ENCODE measurements at places on chromosomes 3 and 15.
A peak's percentile ranks its signal among the peaks of the same experiment; 100 is the strongest.

DNA sequence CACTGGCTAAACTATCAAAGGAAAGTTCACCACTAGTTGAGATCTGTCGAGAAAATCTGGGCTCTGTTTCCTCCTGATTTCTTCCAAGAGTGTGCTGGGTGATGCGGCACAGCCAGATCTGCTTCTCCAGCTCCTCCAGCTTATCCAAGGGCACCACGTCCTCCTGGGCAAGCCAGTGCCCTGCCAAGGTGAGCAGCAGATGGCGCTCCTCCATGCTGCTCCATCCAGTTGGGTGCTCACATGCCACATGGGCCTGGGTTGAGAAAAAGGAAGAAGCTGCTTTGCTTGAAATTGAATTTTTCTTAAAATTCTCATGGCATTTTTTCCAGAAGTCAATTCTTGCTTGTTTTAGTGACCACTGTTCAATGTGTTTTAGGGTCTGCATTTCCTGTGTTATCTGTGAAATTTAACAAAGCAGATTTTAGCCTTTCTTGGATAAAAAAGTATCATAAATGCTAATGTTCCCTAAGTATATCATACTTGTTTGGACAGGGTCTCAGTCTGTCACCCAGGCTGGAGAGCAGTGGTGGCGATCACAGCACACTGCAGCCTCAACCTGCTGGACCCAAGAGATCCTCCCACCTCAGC lies 47.3 kb downstream of the EIF3J start:
- H3K27me3 ChIP-seq = no peaks in the 10 kb centered on the region
- H3K36me3 ChIP-seq = peaks cover 32% of the 10 kb centered on the region
- H3K4me3 ChIP-seq = no peak overlapping the region
- H3K27ac ChIP-seq = peak overlapping the region; percentile 19

- no peaks in the 10 kb centered on the region for H3K36me3 ChIP-seq
- no peak overlapping the region for H3K27ac ChIP-seq
- no peak overlapping the region for H3K4me3 ChIP-seq
- DNase-seq = no peak
- H3K27me3 ChIP-seq = peaks cover 32% of the 10 kb centered on the region
These were observed 33.6 kb upstream of the ETV5 start for GRCh38 chr3:186142393-186142932.

GRCh38 chr3:128036119-128036518 lies 16.1 kb upstream of the SEC61A1 start:
- no peak overlapping the region for H3K27ac ChIP-seq
- H3K4me3 ChIP-seq = no peak overlapping the region
- H3K4me1 ChIP-seq = no peaks in the 10 kb centered on the region
- peaks cover 26% of the 10 kb centered on the region for H3K27me3 ChIP-seq

DNA sequence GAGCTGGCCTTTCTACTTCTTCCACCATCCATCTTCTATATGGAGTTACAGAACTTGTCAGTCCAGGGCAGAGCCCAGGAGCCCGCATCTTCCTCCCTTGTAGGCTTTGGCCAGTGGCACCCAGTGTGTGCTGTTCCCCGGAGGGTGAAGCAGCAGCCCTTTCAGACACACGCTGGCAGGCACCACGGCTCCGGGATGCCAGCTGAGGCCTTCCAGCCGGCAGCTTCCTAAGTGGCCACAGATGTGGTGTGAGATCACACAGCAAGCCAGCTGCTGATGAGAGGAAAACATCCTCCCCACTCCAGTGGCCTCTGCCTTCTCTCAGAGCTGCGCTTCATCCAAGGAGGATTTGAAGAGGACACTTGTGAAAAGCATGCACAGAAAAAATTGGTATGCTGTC lies 24.1 kb downstream of the CRABP1 start:
- H3K4me3 ChIP-seq = no peak overlapping the region
- no peak for DNase-seq
- H3K36me3 ChIP-seq = no peaks in the 10 kb centered on the region
- peaks cover 5% of the 10 kb centered on the region for H3K27me3 ChIP-seq

GRCh38 chr3:179026636-179027035 lies 45.0 kb downstream of the ZMAT3 start:
- H3K4me1 ChIP-seq = peaks cover 28% of the 10 kb centered on the region
- no peak overlapping the region for H3K27ac ChIP-seq
- no peak overlapping the region for H3K4me3 ChIP-seq
- no peaks in the 10 kb centered on the region for H3K27me3 ChIP-seq
- peaks cover 25% of the 10 kb centered on the region for H3K36me3 ChIP-seq

- H3K27ac ChIP-seq = no peak overlapping the region
- peaks cover 10% of the 10 kb centered on the region for H3K4me1 ChIP-seq
- no peak for DNase-seq
These were observed 12.6 kb downstream of the RAB6B start for GRCh38 chr3:133882986-133883586.

DNA sequence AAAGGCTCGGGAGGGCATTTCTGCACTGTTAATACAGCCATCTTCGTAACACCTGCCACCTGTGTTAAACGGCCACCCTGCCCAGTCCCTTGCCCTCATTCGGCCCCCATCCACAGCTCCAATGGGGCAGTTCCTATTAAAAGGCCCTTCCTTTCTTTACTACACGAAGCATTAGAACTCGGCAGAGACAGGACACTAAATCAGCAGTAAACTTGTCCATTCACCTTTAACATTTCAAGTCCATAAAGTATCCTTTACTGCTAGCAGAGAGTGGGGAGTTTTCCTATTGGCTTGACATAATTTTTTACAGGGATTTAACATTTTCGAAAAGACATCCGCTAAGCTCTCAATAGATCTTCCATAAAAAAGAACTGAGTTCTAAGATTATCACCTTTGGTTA lies 76.3 kb downstream of the LRRN1 start:
- H3K36me3 ChIP-seq = no peaks in the 10 kb centered on the region
- no peaks in the 10 kb centered on the region for H3K27me3 ChIP-seq
- H3K4me3 ChIP-seq = no peak overlapping the region
- DNase-seq = no peak
- H3K4me1 ChIP-seq = no peaks in the 10 kb centered on the region
- H3K27ac ChIP-seq = no peak overlapping the region

DNA sequence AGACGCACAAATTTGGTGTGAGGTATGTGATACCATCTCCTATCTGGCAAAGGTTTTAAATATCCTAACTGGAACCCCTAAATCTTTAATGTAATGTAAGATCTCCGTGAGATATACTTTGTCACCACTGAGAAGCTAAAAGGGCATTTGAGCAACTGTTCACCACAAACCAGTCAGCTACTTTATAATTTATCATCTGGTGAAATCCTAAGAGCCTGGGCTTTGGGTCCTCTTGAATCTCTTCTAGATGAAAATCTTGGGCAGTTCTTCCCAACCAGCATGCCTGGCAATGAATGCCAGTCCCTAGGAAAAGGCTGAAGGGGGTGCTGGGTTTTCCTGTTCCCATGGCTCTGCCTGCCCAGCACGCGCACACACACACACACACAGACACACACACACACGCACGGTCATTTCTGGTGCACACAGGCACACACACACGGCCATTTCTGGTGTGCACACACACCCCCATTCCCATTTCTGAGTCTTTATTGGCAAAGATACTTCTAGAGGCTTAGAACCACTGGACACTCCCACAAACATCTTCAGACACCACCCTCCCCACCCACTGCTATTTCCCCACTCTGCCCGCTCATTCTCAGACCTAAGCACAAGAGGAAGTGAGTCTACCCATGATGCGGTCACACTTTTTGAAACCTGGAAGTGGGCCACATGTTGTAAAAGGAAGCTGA lies 72.6 kb downstream of the MYO1E start:
- peak; percentile 84 for DNase-seq
- peak overlapping the region; percentile 89 for H3K27ac ChIP-seq
- no peaks in the 10 kb centered on the region for H3K27me3 ChIP-seq
- H3K4me1 ChIP-seq = peaks cover 35% of the 10 kb centered on the region
- peaks cover 10% of the 10 kb centered on the region for H3K36me3 ChIP-seq

- H3K36me3 ChIP-seq = no peaks in the 10 kb centered on the region
- H3K27me3 ChIP-seq = no peaks in the 10 kb centered on the region
- H3K27ac ChIP-seq = no peak overlapping the region
- DNase-seq = no peak
These were observed 181.3 kb downstream of the SNRPN start for GRCh38 chr15:25136119-25136518.

- peaks cover 27% of the 10 kb centered on the region for H3K36me3 ChIP-seq
- peak overlapping the region; percentile 41 for H3K27ac ChIP-seq
- DNase-seq = no peak
These were observed 5.5 kb upstream of the SACM1L start for GRCh38 chr3:45683417-45684326.

GRCh38 chr3:38549957-38550840 lies 54.1 kb downstream of the EXOG start:
- peak; percentile 1 for DNase-seq
- H3K4me1 ChIP-seq = peaks cover 4% of the 10 kb centered on the region
- no peaks in the 10 kb centered on the region for H3K36me3 ChIP-seq
- H3K27ac ChIP-seq = no peak overlapping the region
- peaks cover 2% of the 10 kb centered on the region for H3K27me3 ChIP-seq

- no peaks in the 10 kb centered on the region for H3K36me3 ChIP-seq
- no peak for DNase-seq
- no peak overlapping the region for H3K27ac ChIP-seq
- H3K4me1 ChIP-seq = no peaks in the 10 kb centered on the region
- no peak overlapping the region for H3K4me3 ChIP-seq
- H3K27me3 ChIP-seq = no peaks in the 10 kb centered on the region
These were observed 654.9 kb downstream of the ZPLD1 start for GRCh38 chr3:103089758-103090157.

DNA sequence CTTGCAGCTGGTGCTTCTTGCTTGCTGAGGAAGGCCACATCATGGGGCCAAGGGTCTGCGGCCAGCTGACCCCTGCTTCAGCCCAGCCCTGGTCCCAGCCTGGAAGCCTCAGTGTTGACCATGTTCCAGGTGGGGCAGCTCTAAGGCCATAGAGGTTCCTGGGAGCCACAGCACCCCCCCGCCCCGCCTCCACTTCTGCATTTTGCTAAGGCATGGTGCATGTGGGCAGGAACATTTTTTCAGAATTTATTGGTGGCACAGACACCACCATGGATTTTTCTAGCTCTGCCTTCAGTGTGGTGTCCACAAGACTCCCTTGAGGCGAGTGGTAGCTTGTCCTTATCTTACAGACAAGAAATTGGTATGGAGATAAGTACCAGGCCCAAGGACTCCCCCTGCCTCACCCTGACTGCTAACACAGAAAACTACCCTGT lies 1.9 kb upstream of the CHST14 start:
- no peaks in the 10 kb centered on the region for H3K27me3 ChIP-seq
- no peak overlapping the region for H3K27ac ChIP-seq
- no peak overlapping the region for H3K4me3 ChIP-seq

- H3K4me1 ChIP-seq = peaks cover 5% of the 10 kb centered on the region
- peaks cover 23% of the 10 kb centered on the region for H3K27me3 ChIP-seq
- H3K36me3 ChIP-seq = no peaks in the 10 kb centered on the region
- H3K27ac ChIP-seq = no peak overlapping the region
- H3K4me3 ChIP-seq = no peak overlapping the region
- no peak for DNase-seq
These were observed 30.8 kb downstream of the CCDC80 start for GRCh38 chr3:112610121-112610520.

DNA sequence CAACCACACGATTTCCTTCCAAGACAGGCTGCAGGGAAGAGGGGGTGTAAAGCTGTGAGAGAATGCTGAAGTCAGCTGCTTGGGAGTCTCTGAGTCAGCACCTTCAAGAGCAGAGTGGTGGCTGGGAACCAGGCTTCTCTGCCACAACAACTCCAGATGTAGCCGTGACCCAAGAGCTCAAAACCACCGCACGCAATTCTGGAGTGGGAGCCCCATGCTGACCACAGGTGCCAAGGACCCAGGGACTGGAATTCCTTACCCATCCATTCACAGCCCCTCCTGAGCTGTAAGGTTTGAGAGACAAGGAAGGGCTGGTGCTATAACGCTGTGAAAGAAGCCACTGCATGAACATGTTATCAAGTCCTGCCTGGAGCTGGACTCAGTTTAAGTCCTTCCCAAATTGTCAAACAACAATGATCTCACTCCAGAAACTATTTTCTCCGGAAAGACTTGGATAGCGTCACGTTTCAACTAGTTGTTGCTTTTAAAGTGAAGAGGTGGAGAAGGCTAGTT lies 61.4 kb downstream of the UMPS start:
- H3K27ac ChIP-seq = no peak overlapping the region
- H3K4me1 ChIP-seq = no peaks in the 10 kb centered on the region
- H3K36me3 ChIP-seq = no peaks in the 10 kb centered on the region
- H3K4me3 ChIP-seq = no peak overlapping the region
- DNase-seq = no peak

- no peak overlapping the region for H3K27ac ChIP-seq
- no peak for DNase-seq
- H3K27me3 ChIP-seq = peaks cover 9% of the 10 kb centered on the region
- H3K36me3 ChIP-seq = no peaks in the 10 kb centered on the region
These were observed 317.6 kb upstream of the UMPS start for GRCh38 chr3:124412644-124413043.

GRCh38 chr3:161419555-161420333 lies 48.4 kb upstream of the SPTSSB start:
- H3K4me3 ChIP-seq = no peak overlapping the region
- no peak for DNase-seq
- H3K4me1 ChIP-seq = no peaks in the 10 kb centered on the region

GRCh38 chr15:32831485-32831884 lies 113.7 kb downstream of the GREM1 start:
- no peak for DNase-seq
- H3K4me3 ChIP-seq = no peak overlapping the region
- H3K36me3 ChIP-seq = no peaks in the 10 kb centered on the region
- H3K4me1 ChIP-seq = no peaks in the 10 kb centered on the region

GRCh38 chr3:146969356-146969755 lies 364.2 kb upstream of the PLSCR5 start:
- no peak for DNase-seq
- H3K27me3 ChIP-seq = no peaks in the 10 kb centered on the region
- no peaks in the 10 kb centered on the region for H3K36me3 ChIP-seq
- no peaks in the 10 kb centered on the region for H3K4me1 ChIP-seq
- H3K27ac ChIP-seq = no peak overlapping the region

GRCh38 chr15:74311734-74312444 lies 55.6 kb downstream of the CYP11A1 start:
- no peaks in the 10 kb centered on the region for H3K27me3 ChIP-seq
- H3K4me3 ChIP-seq = no peak overlapping the region
- no peak overlapping the region for H3K27ac ChIP-seq
- no peak for DNase-seq
- peaks cover 30% of the 10 kb centered on the region for H3K4me1 ChIP-seq

DNA sequence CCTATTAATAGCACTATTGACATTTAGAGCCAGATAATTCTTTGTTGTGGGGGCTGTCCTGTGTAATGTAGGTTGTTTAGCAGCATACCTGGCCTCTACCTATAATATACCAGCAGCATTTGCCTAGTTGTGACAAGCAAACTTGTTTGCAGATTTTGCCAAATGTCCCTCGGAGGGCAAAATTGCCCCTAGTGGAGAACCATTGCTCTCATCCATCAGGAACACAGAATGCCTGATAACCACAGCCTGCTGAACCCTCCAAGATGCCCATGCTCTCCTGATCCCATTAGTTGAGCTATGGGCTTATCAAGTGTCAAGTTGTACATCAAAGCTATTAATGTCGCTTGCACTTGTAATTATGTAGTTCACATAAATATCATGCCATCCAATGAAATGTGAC lies 15.0 kb upstream of the KBTBD8 start:
- no peaks in the 10 kb centered on the region for H3K36me3 ChIP-seq
- no peak overlapping the region for H3K4me3 ChIP-seq
- H3K27me3 ChIP-seq = peaks cover 13% of the 10 kb centered on the region
- no peak for DNase-seq

- H3K4me1 ChIP-seq = no peaks in the 10 kb centered on the region
- no peak overlapping the region for H3K27ac ChIP-seq
- peaks cover 1% of the 10 kb centered on the region for H3K27me3 ChIP-seq
- DNase-seq = no peak
- H3K36me3 ChIP-seq = no peaks in the 10 kb centered on the region
- no peak overlapping the region for H3K4me3 ChIP-seq
These were observed 20.0 kb downstream of the GRIP2 start for GRCh38 chr3:14520149-14520548.

Measured in activated CD4-positive, alpha-beta T cell treated with anti-CD3 and anti-CD28 coated beads, Interleukin-2, amount 10 ng/mL, durations not matched to agents 7 days and 5 days (primary cell).